Cortex of kidney (tissue), 1 donor: ENCODE measurements at places on chromosomes 7 and 10.

DNA sequence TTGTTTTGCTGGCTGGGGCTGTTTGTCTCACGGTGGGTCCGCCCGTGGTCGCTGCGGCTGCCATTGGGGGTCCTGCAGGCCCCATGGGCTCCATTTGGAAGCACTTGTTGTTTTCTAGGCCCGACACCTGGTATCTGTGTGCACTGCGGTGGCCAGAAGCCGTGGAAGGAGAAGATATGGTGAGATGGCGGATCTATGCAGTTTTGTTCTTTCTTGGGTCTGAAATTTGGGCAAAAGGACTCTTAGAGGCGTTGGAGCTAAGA is 109.5 kb upstream of the SHH start:
- DNase-seq: no peak

DNA sequence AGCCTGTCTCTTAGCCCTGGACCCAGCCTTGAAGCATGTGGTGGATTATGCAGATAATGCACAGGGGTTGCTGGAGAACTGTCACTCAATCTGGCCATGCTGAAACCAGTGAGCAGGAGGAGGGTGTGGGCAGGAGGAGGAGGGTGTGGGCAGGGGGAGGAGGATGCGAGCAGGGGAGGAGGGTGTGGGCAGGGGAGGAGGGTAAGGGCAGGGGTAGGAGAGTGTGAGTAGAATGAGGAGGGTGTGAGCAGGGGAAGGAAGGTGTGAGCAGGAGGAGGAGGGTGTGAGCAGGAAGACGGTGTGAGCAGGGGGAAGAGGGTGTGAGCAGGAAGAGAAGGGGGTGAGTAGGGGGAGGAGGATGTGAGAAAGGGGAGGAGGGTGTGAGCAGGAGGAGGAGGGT is 18.8 kb downstream of the CAMK2B start:
- DNase-seq: no peak

DNA sequence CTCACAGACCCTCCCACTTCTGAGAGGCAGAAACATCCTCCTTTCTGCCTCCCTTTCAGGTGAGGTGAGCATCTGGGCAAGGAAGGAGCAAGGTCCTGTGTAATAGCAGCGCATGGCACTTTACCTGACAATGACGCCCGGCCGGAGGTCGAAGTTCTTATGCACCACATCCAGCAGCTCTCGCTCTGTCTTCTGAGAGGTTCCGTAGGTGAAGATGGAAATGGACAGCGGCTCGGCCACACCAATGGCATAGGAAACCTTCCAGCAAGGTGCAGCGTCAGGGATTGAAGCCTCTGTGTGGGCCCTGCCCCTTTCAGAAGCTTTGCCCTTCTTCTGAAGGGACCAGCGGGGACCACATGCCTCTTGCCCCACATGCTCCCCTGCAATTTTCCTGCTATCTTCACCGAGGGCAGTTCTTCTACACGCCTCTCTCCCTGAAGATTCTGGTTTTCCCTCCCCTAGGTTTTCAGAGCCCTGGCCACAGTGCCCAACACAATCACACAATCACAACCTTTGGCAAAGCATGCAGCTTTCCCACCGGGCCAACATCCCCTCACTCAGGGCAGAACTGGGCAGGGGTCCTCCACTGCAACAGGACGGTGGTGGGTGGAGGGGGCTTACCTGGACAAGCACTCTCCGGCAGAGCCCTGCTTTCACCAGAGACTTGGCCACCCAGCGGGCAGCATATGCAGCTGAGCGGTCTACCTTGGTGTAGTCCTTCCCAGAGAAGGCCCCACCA is 14.9 kb downstream of the MAT1A start:
- no peak for DNase-seq

DNA sequence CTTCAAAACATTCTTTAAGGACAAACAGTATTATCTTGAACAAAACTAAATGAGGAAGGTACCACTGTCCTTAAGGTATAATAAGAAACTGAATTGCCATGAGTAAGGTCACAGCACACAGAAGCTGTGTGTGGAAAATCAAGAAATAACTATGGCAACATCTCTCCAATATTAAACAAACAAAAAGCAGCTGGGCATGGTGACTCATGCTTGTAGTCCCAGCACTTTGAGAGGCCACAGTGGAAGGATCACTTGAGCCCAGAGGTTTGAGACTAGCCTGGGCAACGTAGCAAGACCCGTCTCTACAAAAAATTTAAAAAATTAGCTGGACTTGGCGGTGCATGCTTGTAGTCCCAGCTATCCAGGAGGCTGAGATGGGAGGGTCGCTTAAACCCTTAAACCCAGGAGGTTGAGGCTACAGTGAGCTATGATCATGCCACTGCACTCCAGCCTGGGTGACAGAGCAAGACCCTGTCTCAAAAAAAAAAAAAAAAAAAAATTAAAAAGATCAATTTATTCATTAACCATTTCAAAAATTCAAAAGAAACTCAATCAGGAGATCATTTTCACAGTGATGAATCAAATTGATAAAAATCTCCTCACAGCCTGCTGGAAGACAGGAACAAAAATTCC is 195.4 kb downstream of the SKIDA1 start:
- no peak for DNase-seq

DNA sequence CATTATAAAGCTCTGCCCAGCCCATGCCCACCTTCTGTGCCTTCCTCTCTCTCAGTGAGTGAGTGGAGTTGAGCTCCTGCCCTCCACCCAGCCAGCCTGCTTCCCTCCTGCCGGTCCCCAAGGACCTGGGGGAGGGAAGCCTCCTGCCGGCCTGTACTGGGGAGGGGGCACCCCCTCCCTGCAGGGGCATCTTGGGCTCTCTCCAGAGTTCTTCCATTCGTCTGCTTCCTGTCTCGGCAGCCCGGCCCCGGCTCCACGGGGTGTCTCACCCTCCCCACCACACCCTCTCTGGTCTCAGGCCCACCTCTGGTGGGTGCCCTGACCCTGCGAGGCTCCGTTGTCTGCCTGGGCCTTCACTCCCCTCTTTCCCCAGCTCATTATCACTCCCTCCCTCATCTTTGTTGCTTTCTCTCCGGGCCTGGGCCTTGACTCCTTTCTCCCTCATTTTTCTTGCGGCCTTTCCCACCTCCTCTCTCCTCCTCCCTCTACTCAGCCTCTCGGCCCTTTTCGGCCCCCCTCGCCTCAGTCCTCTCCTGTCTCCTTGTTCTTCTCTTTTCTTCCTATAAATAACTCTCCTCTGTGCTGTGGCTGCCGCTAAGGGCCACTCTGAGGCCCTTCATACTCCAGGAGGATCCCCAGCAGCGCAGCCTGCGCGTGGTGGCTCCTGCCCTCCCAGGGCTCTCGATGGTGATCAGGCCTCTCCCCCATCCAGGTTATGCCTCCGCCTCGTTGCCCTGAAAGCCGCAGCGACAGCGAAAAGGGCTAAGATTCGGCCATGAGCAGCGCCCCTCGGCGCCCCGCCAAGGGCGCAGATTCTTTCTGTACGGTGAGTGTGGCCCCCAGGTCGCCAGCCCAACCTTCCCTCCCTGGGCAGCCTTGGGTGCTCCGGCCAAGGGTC is 2.1 kb downstream of the SLC4A2 start:
- no peak for DNase-seq

- DNase-seq: no peak
These were observed 32.1 kb upstream of the GATAD1 start for GRCh38 chr7:92415225-92415624.

- no peak for DNase-seq
These were observed 125.8 kb downstream of the CUBN start for GRCh38 chr10:17003651-17004286.

DNA sequence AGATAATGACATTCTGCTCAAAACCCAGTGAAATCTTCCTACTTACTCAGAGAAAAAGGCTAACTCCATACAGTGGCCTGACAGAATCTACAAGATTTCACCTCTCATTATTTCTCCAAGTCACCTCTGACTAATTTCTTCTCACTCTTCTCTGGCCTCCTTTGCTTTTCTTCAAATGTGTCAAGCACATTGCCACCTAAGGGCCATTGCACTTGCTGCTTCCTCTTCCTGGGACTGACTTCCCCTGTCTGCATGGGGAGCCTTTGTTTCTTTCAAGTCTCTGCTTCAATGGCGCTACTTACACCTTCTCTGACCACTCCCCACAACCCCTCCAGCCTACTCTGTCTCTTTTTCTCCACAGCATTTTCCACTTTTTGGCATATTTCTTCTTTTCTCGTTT is 36.0 kb downstream of the PRTFDC1 start:
- no peak for DNase-seq

GRCh38 chr10:78255214-78255613 is 221.6 kb downstream of the RPS24 start:
- no peak for DNase-seq

- no peak for DNase-seq
These were observed 3.8 kb upstream of the SKIDA1 start for GRCh38 chr10:21529032-21529910.

DNA sequence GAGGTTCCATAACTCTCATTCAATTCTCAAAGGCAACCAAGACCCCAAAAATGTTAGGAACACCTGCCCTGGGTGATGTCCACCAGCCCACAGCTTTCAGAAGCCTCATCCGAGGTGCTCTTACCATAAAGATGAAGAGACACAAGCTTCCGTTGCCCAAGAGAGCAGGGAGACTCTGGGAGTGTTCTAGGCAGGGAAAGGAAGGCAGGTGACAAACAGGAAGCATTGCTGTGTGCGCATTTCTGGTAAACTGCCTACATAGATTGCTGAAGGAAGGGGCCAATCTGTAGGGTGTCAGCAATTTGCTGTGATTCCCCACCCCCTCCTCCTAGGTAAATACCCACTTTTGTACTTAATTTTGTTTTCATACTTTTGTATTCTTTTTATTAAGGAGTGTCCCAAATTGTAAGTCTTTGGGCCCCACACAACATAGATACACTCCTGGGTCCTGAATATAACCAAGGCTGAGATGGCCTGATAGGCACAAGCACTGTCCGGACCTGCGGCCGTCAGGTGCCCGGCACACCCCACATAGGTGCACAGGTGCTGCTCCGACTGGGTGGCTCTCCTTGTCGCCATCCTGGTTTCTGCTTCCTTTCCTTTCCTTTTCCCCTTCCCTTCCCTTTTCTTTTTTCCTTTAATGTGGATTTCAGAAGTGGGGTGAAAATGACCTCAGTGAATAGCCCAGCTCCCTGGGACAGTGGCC is 51.4 kb upstream of the SMNDC1 start:
- no peak for DNase-seq

DNA sequence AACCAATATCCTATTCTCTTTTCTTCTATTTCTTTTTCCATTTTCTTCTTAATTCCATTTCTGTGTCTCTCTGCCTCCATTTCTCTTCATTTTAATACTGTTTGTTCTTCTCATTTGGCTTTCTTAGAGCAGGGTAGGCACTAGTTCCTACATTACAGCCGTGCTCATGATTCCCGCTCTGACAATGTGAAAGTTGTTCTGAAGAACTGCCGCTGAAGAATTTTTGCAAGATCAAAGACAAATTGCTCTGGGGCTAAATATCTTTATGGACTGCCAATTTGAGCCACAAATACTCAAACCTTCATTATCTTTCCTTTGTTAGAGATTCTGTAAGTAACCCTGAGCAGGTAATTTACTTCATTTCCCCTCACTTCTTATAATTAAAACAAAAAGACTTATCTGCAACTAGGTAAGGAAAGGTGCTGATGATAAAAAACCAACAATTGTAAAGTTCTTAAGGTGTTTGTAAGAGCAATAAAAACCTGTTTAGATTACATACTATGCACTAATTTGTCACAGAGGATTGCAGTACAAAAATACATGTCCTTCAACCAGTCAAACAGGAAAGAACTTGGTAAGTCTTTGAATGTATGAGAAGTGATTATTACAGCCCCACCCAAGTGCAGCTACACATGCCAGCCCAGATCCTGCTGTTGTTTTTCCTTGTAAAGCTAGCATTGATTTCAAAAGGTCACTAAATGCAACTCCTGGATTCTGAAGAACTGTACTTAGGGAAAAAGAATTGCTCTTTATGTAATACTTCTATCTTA is 127.5 kb downstream of the COL28A1 start:
- DNase-seq: no peak

DNA sequence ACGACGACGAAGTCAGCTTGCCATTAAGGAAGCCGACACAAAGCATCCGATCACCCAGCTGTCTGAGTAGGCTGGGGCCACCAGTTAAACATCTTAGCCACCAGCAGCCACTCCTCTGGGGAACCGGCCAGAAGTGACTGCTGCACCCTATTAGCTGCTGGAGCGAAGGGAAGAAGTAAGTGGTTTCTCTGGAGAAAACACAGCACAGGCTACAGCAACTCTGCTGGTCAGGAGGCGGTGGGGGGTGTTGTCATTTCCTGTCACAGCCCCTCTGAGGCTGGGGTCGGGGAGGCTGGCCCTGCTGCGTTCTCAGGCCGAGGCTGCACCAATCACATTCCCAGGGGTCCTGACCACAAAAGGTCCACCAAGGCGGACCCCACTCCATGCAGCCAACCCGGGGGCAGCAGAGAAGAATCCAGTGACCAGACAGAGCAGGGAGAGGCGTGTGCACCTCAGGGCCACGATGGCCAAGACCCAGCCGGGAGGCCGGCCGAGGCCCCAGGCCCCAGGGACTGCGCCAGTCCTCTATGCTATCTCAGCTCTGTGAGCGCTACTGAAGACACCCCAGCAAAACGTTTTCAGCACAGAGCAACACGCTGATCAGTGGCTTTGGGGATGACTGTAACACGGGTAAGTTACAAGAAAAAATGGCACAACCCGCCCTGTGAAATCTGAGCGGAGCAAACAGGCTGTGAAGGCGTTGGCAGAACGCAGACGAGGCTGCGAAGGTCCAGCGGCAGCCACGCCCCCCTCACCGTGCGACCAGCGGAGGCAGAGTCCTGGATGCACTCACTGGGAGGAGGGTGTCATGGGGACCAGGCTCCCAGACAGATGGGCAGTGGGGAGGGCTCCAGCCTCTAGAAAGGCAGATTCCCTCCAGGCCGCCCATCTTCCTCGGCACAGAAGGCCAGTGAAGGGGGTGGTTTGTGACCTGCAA is 24.8 kb downstream of the STK32C start:
- DNase-seq: no peak

- DNase-seq: no peak
These were observed 305.9 kb upstream of the MGMT start for GRCh38 chr10:129161150-129161549.

DNA sequence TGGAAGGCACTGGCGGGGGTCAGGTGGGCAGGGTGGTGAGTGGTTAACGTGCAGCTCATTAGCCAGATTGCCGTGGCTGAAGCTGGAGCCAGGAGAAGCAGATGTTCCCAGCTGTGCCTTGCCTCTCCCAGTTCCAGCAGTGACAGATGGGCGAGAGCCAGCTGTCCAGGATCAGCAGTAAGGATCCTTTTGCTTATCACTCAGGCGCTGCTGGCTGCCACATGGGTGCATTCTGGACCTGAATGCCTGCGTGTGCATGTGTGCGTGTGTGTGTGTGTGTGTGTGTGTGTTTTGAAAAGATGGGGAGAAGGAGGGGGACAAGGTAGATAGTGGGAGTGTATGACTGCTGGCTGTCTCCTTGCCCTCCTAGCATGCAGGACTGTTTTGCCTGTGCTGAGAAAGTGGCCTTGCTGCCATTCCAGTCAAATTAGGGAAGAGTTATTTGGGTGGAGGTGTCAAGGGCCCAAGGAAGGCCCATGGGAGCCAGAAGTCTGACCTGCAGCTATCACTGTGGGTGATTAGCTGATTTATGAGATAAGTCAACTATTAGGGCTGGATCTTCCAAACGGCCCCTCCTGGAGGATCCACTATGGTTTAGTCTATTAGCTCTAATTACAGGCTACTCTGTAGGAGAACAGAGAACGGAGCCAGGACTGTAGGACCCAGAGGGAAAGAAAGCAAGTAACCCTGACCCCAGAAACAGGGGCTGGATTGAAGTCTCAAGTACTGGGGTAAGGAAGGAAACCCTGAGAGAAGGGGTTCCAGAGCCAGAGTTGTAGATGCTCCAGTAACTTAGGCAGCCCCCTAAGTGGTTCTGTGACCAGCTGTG is 3.3 kb downstream of the EPHA1 start:
- DNase-seq: no peak
